ENCODE measurements at places on chromosomes 11 and 22. TPM values are rescaled to one million over a fixed set of nuclear protein-coding genes. Genes with fewer than 3 reads are reported as not detected.

Gene PRG2
- total RNA-seq, result not detected

Gene APOA1
- total RNA-seq, result 3.7 TPM

Gene CRYBB3
- 0.74 TPM for total RNA-seq

Gene FAM180B
- total RNA-seq, result 0.53 TPM

Gene GAL3ST1
- 1.7 TPM for total RNA-seq

Gene SYCE3
- total RNA-seq, result not detected

Gene INPP5J
- total RNA-seq, result 4.6 TPM

Gene EMID1
- total RNA-seq, result 8.2 TPM

GRCh38 chr11:67544616-67545242 lies 21.5 kb upstream of the CABP2 start:
- H3K4me1 ChIP-seq, result peaks cover 8% of the 10 kb centered on the region
- no peak for DNase-seq
- no peaks in the 10 kb centered on the region for H3K36me3 ChIP-seq
- H3K27ac ChIP-seq, result peak overlapping the region; percentile 58
- no peak overlapping the region for H3K4me3 ChIP-seq

DNA sequence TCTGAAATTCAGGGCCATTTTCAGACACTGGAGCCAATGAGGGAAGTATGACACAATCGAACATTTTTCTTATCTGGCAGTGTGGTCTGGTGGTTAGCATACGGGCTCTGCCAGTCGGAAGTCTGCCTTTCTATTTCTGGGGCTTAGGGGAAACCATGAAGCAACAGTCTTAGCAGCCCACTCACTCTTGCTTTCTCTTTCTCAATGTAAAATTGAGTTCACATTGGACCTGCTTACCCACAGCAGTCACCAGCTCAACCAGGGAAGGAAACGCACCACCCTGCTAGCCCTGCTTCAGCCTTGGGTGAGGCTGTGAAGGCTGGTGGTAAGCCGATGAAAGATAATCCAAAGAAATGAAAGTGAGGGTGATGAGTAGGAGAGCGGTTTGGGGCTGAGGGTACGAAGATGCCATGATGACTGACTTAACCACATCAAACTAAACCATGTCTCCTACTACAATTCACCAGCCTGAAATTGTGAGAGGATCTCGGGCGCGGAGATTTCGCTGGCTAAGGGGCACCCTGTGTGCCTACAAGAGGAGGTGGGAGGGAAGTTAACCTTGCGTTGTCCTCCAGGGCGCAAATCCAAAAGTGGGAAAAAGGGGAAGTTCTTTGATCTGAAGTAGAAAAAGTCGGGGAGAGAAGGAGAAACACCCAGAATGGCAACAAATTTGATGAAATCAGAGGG lies 2.0 kb upstream of the LMO2 start:
- H3K27ac ChIP-seq, result peak overlapping the region; percentile 56
- no peaks in the 10 kb centered on the region for H3K27me3 ChIP-seq
- no peak for DNase-seq
- H3K36me3 ChIP-seq, result no peaks in the 10 kb centered on the region

DNA sequence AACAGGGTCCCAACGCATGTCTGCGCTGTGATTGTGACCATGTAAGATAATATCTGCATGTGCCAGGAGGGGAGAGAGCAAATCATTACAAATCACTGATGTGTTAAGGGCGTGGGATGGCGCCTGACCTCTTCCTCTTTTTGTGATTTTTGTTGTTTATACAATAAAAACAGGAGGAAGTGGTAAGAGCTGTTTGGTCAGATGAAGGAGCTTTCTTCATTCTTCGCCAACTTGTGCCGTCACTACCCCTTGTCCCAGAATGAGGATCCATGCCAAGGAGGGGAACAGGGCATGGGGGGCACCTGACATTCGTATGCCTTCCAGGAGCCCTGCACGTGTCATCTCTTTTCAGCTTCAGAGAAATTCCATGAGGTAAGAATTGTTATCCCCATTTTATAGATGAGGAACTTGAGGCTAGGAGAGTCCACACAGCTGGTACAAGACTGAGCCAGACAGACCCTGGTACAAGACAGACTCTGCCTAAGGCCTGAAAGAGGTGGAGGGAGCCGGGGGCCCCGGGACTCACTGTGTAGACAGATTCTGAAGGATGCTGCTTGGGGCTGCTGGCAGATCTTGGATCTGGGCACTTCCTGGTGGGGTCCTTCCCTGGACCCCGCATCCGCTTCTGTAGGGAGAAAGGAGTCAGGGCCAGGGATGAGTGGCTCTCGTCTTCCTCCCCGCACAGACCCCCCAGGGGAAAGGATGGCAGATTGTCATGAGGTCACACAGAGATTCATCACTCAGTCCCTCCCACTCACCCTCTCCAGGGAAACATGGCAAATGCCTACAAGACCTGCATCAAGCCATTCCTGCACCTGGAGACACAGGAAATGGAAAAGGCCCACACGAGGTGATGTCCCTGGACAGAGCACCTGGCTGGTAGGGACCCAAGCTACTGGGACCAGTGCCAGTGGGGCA lies 34.6 kb downstream of the NFAM1 start:
- no peaks in the 10 kb centered on the region for H3K27me3 ChIP-seq
- peaks cover 7% of the 10 kb centered on the region for H3K4me1 ChIP-seq

DNA sequence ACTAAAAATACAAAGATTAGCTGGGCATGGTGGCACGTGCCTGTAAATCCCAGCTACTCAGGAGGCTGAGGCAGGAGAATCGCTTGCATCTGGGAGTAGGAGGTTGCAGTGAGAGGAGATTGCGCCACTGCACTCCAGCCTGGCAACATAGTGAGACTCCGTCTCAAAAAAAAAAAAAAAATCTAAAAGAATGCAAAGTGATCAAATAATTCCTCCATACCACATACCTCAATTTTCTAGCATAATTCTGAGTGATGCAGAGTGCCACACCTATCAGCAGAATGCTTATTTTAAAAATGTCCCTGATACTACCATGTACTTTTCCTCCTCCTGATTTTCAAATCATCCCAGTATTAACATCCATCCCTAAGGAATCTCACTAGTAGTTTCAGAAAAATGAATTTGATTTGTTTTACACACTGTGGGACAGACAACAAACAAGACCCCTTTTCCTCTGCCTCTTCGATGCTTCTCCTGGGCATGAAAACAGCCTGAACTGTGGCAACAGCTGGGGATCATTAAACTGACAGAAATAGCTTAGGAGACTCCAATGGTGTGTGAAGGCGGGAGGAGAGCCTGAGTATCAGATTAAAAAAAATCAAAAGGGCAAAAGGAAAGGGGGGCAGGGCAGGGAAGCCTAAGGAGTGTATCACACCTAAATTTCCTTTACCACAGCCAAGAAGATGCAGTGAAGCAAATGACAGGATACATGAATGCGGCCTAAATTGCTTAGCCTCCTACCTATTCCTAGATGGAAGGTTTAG lies 114.7 kb downstream of the SGSM3 start:
- no peak overlapping the region for H3K4me3 ChIP-seq
- H3K4me1 ChIP-seq, result peaks cover 45% of the 10 kb centered on the region
- H3K27me3 ChIP-seq, result no peaks in the 10 kb centered on the region

DNA sequence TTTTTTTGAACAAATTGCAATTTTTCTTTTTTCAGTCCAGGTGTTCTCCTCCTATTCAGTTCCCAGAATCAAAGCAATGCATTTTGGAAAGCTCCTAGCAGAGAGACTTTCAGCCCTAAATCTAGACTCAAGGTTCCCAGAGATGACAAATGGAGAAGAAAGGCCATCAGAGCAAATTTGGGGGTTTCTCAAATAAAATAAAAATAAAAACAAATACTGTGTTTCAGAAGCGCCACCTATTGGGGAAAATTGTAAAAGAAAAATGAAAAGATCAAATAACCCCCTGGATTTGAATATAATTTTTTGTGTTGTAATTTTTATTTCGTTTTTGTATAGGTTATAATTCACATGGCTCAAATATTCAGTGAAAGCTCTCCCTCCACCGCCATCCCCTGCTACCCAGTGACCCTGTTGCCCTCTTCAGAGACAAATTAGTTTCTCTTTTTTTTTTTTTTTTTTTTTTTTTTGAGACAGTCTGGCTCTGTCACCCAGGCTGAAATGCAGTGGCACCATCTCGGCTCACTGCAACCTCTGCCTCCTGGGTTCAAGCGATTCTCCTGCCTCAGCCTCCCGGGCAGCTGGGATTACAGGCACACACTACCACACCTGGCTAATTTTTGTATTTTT lies 6.2 kb upstream of the UBE4A start:
- H3K4me3 ChIP-seq, result no peak overlapping the region
- no peak overlapping the region for H3K27ac ChIP-seq
- H3K36me3 ChIP-seq, result no peaks in the 10 kb centered on the region
- no peaks in the 10 kb centered on the region for H3K27me3 ChIP-seq
- H3K4me1 ChIP-seq, result no peaks in the 10 kb centered on the region
- no peak for DNase-seq

DNA sequence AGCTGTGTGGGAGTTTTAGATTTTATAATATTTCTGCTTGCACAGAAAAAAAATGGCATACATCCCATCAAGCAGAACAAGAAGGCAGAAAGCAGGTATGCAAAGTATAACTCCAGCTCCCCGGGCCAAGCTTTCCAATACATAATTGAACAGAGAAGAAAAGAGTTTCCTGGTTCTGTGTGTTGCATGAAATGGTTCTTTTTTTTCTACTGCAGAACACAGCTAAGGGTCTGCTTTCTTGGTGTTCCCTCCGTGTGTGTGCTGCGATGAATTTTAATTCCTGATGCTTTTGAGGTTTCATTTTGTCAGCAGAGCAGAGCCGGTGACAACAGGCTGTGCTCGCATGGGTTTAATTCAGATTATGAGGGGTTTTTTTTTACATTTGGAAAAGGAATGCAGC lies 70.7 kb upstream of the TTC12 start:
- H3K36me3 ChIP-seq, result no peaks in the 10 kb centered on the region
- no peak for DNase-seq
- H3K27me3 ChIP-seq, result no peaks in the 10 kb centered on the region
- no peaks in the 10 kb centered on the region for H3K4me1 ChIP-seq

DNA sequence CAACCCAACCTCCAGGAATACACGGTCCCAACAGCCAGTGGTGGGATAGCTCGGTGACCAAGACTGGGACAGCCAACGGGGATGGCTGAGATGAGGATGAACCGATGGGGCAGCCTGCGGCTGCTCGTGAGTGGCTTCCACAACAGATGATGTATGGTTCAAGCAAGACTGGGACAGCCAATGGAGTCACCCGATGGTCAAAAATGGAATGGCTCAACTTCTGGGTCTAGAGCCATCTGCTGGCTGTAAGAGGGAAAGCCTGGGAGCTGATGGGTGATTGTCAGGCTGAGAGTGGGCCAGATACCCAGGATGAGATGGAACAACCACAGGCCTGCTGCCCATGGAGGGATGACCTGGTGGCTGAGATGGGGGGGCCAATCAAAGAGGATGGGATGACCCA lies 35.5 kb downstream of the SYT7 start:
- H3K27ac ChIP-seq, result no peak overlapping the region
- no peak overlapping the region for H3K4me3 ChIP-seq
- no peak for DNase-seq
- H3K36me3 ChIP-seq, result no peaks in the 10 kb centered on the region
- no peaks in the 10 kb centered on the region for H3K4me1 ChIP-seq
- H3K27me3 ChIP-seq, result no peaks in the 10 kb centered on the region

DNA sequence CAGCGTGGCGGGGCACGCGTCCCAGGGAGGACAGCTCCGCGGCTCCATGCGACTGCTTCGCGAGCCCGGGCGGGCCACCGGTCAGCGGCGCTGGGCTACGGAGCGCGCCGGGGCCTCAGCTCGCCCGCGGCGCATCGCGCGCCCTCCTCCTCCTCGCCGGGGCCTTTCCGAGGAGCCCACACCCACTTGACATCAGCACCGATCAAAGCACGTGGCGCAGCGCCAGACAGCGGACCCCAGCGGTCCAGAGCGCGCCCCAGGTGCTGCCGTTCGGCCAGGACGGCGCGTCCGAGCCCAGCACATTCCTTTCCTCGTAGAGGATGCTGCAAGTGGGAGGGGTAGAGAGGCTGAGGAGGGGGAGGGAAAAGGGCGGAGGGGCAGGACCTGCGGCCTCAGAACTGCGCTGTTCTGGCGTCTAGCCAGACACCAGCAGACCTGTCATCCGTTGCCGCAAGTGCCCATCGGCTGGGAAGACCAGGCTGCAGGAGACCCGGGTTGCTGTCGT lies 88.6 kb downstream of the PLEKHA7 start:
- peaks cover 22% of the 10 kb centered on the region for H3K4me1 ChIP-seq
- no peaks in the 10 kb centered on the region for H3K36me3 ChIP-seq
- peak; percentile 62 for DNase-seq
- peak overlapping the region; percentile 50 for H3K27ac ChIP-seq

DNA sequence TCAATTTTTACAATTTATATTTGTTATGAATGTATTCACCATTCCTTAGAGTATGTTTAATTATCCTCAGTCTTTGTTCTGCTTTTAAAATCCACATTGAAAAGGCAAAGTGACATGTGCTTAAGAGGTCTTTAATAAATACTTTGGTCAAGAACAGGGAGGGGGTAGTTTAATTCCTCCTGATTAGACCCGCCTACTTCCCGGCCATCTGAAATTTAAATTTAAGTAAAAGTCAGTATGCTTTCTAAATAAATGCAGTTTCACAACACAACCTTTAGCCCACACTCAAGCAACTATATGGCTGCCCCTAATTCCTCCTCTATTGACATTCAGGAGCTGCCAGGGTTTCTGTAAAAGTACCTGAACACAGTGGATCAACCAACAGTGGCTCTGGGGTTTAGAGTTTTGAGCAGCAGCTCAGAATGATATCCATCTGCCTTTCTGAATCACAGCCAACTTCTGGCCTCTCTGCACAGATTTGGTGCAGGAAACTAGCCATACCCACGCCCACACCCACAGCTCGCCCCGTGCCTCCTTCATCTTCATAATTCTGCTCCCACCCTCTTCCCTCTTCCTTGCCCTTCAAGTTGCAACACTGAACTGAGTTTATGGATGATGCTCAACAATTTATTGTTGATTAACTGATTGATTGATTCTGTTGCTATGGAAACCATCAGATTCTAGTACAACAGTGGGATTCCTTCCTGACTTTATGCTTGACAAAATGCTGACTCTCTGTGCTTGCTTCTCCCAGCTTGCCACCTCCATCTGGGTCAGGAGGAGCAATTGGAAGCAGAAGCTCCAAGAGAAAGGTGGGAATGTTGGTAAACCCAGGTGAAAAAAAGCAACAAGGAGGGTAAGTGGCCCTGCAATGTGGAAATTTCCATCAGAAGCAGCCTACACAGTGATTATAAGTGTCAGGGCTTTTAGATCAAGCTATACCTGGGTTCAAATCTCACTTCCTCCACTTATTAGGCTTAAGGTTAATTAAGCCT lies 70.8 kb downstream of the PANX1 start:
- H3K4me3 ChIP-seq, result no peak overlapping the region
- H3K27me3 ChIP-seq, result no peaks in the 10 kb centered on the region
- no peaks in the 10 kb centered on the region for H3K4me1 ChIP-seq
- no peak overlapping the region for H3K27ac ChIP-seq

- no peaks in the 10 kb centered on the region for H3K4me1 ChIP-seq
- no peak for DNase-seq
- no peaks in the 10 kb centered on the region for H3K36me3 ChIP-seq
- H3K4me3 ChIP-seq, result no peak overlapping the region
- no peaks in the 10 kb centered on the region for H3K27me3 ChIP-seq
- H3K27ac ChIP-seq, result no peak overlapping the region
Measured at GRCh38 chr11:98536023-98536422, 484.7 kb upstream of the CNTN5 start.

- H3K36me3 ChIP-seq, result peaks cover 4% of the 10 kb centered on the region
- no peaks in the 10 kb centered on the region for H3K27me3 ChIP-seq
- peak; percentile 100 for DNase-seq
- H3K4me3 ChIP-seq, result peak within 1 kb of the TSS; percentile 80
Measured at GRCh38 chr11:108222574-108223347, at the start of the genes ATM and NPAT. ATM (plus strand) TSS chr11:108223067; CDS start chr11:108227625, 4,558 bp downstream. NPAT (minus strand) TSS chr11:108222638; CDS start chr11:108222536, 102 bp downstream.

GRCh38 chr11:128695539-128696221 lies 1.8 kb downstream of the FLI1 start:
- H3K27me3 ChIP-seq, result peaks cover 8% of the 10 kb centered on the region
- peak overlapping the region; percentile 73 for H3K4me3 ChIP-seq
- DNase-seq, result peak; percentile 81
- peak overlapping the region; percentile 94 for H3K27ac ChIP-seq
- no peaks in the 10 kb centered on the region for H3K36me3 ChIP-seq
